Fibroblast of pulmonary artery (primary cell): ENCODE measurements at places on chromosomes 16 and 17.

- no peak for DNase-seq
Observed at GRCh38 chr16:20676837-20677236, 20.6 kb downstream of the ACSM1 start.

- DNase-seq = no peak
Observed at GRCh38 chr16:26645614-26646013, 421.1 kb upstream of the C16orf82 start.

- DNase-seq = no peak
Observed at GRCh38 chr17:51499897-51500296, 239.6 kb downstream of the UTP18 start.

DNA sequence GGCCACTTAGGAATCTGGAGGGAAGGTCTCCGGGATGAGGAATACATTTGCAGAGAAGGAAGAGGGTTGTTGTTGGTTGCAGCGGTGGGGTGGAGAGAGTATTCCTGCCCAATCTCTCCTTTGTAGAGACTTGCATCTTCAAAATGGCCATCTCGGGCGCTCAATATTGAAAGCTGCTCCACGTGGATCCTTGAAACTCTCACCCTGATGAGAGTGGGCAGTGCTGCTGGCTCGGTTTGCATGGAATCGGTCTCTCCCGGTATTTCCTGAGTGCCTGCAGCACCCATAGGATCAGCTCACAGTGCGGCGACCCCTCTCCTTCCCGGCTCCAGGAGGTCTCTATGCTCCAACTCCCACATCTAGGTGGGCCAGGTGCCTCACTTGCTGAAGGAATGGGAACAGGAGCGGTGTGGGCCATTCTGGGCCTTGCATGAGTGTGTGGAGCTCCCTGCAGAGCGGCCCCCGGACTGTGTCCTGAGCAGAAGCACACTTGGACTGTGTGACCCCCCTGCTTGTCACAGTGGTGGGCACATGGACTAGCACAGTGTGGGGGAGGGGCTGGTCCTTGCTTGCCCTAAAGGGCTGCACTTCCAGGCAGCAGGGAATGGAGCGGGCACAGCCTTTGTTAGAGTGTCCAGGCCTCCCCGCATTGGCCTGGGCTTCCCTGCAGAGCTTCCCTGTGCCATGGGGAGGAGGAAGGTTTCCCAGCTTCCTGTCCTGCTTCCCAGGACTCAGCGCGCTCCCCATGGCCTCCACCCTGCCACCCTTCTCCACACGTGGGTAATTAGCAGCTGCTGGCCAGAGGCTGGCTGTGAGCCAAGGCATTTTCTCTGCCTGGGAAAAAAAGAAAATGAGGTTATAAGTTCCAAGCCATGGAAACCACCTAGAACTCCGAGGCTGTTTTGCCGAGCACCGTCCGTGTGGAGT, 139.3 kb downstream of the IRF8 start:
- no peak for DNase-seq

- no peak for DNase-seq
Observed at GRCh38 chr17:74309902-74310301, 16.1 kb upstream of the KIF19 start.

DNA sequence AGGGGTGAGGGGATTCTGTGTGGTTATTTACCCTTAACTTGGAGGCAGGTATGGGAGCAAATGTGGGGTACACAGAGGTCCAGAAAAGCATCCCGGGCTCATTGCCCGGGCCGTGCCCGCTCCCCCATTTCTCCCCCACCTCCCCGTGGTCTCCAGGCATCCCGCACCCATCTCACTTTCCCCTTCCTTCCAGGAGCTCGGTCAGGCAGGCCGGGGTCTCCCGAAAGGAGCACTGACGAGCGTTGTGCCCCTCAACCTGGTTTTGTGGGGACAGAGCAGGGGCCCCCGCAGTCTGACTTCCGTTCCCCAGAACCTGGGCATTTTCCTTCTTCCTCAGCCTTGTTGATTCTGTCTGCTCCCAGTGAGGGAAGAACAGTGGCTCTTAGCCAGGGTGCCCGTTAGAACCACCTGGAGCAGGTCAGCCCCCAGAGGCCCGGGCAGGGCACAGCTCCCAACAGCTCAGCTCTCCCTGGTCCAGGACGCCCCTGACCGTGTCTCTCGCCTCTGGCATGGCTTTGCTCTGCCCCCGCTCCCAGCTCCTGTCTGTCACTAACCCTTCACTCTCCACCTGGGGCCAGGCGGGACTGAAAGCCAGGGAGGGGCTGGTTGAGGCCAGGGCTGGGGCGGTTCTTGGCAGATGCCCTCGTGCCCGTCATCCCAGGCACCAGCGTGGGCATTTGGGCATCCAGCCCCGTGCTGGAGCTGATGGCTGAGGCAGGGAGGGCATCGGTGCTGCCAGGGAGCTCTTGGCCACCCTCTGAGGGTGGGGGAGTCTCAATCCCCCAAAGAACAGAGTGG, 12.5 kb upstream of the NUDT16L1 start:
- no peak for DNase-seq
